ENCODE measurements at places on chromosomes 7 and 10.

- no peak for DNase-seq
Measured at GRCh38 chr10:50919010-50919409, 33.6 kb upstream of the A1CF start.

- DNase-seq, result no peak
Measured at GRCh38 chr7:95338832-95339231, 14.5 kb upstream of the PON1 start.

DNA sequence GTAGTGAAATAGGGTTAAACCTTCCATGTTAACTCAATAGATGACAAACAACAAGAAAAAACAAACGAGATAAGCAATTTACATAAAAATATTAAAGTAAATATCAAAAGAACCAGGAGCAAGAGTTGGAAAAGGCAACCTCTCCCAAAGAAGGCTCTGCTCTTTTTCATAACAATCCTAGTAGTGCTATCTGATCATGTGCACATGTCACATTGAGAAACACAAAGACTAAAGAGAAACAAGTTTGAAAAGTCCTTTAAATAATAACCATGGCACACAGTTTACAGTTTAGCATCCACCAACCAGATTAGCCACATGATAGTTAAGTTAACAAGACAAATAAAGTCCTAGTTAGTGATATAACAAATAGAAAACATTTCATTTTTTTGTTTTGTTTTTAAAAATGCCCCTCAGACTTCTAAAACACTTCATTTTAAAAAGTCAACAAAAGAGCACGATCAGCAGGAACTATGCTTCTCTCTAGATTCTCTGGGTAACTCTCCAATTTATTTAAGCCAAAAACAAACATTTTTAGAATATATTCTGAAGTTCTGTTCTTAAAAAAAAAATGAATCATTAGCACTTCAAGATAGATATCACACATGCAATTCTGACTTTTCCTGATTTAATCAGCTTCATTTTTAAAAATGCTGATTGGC, 110.4 kb downstream of the PARD3 start:
- no peak for DNase-seq

GRCh38 chr10:110783509-110784107, 88.1 kb upstream of the PDCD4 start:
- DNase-seq, result no peak

DNA sequence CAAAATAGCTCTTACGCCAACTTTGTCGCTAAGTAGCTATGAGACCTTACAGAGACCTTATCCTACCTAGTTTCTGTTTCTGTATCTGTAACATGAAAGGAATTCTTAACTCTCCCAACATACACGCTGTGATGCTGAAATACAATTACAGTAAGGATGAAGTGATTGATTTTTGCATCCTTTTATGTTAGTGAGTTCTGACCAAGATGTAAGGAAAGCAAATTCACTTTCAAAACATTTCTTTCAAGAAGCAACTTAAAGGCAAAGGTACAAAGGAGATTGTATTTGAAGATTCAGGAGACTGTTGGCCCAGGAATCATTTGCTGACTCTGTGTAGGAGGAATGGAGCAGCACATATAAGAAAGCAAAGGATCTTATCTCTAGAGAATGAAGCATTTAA, 7.1 kb upstream of the ANK3 start:
- DNase-seq, result no peak

GRCh38 chr7:1028775-1029636, 15.3 kb upstream of the GPR146 start:
- DNase-seq, result peak; percentile 87

DNA sequence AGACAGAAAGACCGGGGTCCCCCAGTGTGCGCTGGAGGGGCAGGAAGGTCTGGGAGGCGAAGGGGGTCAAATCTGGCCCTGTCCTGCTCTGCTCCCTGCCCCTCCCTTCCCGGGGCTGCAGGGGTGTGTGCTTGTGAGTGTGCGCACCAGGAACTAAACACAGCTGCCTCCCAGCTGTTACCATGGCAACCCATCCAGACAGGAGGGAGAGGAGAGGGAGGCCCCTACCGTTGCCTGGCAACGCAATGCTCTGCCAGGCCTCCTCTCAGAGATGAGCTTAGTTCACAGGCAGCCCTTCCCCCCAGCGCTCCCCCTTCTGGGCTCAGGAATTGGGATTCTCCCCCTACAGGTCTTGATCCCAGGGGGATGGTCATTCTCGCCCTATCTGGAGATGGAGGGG, 6.1 kb downstream of the NYAP1 start:
- peak; percentile 89 for DNase-seq
